ENCODE measurements at places on chromosomes 5 and 9.

DNA sequence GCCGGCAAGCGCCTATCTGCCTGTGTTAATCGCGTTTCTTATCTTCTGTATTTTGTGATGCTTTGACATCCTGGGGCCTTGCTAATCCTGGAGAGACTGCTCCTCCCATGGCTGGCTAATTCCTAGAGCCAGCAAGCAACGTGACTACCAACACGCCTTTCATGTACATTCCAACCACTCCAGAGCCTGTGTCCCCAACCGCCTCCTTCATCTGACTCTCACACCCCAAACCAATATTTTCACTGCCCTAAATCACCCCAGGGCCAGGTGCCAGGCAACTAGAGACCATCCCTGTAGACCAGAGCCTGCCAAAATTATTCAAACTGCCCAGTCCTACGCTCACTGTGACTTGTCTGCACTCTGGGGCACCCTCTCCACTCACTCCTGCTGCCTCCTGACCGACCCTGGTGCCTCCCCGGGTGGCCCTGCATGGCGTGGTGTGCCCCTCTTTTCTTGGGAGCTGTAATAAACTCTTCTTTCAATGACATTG lies 50.5 kb upstream of the COL5A1 start:
- DNase-seq, result no peak

GRCh38 chr9:35135988-35136387 lies 20.3 kb upstream of the ATOSB start:
- no peak for DNase-seq

- no peak for DNase-seq
These were observed 559 bp downstream of the ROR2 start for GRCh38 chr9:91949392-91949945.

DNA sequence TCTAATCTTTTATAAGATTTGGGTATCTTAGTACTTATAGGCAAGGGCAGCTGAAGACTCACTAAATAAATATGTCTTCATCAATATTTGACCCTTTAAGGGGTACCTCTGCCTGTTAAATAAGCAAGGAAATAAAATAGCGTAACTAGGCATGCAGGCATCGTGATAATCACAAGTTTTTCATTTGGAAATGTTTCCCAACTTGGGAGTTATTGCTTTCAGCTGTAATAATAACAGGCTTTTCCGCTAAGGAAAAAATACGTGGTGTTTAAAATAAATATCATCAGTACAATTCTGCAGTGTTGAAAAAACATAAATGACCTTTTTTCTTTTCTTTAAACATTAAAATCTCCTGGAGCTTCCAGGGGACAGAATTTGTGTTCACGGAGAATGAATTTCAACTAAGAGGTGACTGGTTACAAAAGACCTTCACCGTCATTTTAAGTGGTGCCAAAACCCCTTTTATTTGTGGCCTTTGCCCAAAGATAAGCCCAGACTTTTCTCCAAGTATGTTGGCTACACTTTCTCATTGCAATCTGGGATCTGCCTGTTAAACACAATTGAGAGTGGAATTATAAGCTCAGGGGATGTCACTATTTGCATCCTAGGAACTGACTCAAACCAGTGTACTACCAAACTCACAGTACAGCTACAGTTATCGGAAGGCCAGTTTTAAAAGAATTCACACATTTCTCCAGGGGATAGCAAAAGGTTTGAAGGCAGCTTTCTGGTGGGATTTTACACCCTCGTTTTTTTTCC lies 218.6 kb downstream of the FBXL7 start:
- no peak for DNase-seq

GRCh38 chr9:96062031-96062430 lies 186.5 kb downstream of the ERCC6L2 start:
- no peak for DNase-seq

GRCh38 chr5:76325326-76325725 lies 77.8 kb upstream of the IQGAP2 start:
- DNase-seq, result no peak

- no peak for DNase-seq
These were observed at the start of gene MAST4 for GRCh38 chr5:66595756-66596635. MAST4 (plus strand) TSS chr5:66596393; CDS start chr5:66596656, 263 bp downstream.

DNA sequence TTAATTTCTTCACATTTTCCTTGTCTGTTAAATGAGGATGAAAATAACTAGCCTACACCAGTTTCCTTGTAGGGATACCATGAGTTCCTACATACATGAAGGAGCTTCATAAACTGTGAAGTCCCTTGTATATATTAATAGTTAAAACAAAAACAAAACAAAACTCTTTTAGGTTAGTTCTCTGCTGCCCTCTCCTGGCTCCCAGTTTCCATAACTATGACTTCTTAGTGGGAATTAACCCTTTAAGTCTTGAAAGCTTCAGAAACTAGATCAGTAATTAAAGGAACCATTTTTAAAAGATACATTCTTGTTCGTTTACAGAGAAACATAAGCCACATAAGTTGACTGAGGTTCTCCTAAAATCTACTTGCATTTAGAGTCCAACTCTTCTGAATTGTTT lies 500.0 kb upstream of the C9orf72 start:
- DNase-seq, result no peak

DNA sequence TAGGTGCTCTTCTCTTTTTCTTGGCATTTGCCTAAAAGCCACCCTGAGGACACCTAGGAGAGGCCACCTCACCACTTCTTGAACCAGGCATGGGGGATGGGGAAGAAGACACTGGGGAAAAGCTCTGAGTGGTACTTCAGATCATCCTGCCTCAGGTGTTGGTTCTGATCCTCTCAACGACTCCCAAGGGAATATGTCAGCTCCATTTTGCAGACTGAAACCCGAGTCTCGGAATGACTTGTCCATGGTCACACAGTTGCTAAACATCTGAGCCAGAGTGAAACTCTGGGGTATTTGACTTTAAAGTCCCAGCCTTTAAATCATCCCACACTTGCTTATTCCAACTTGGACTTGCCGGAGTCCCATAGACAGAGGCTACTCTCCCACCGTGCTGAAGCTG lies 120.6 kb upstream of the GABRP start:
- DNase-seq, result no peak

- DNase-seq, result no peak
These were observed 10.4 kb upstream of the PPARGC1B start for GRCh38 chr5:149719666-149720065.

GRCh38 chr9:133788819-133789717 lies 50.9 kb upstream of the SARDH start:
- no peak for DNase-seq

- no peak for DNase-seq
These were observed 4.3 kb downstream of the CNOT8 start for GRCh38 chr5:154862766-154863165.

GRCh38 chr9:22036866-22037626 lies 27.9 kb upstream of the CDKN2B start:
- DNase-seq, result no peak

DNA sequence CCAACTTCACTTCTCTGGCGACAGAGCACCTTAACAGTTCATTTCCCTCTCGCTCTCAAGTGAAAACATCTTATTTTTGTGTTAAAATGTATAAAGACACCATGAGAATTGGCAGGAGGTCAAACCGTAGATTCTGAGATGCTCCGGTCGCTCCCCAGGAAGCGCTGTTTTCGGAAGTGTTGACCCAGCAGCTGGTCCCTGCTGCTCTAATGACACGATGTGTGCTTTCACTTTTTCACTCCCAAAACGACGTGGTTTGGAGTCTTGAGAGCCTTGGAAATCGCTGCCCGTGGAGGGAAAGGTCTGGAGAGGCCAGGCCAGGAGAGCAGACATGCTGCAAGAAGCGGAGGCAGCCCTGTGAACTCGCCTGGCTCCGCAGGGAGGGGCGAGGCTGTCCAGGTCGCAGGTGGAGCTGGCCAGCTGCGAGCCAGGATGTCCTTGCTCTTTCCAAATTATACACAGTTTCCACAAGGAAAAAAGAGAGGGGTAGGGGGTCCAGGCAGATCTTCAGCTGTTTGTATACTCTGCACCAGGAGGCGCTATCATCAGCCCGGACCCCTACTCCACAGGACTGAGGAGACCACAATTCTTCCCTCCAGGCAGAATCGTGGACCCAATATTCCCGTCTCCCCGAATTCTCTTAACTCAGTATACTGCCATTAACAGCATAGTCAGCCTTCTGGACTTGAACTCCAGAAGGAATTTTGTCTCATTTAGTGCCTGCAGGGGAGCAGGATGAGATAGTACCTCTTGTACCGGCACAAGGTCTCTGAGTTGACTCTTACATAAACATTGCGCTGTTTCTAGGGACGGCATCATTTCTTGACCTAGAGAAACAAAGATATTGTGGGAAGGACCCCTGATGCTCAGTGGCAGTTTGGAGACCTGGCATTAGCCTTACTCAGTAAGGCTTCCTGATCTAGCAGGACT lies 248.6 kb upstream of the ANKRD55 start:
- DNase-seq, result no peak

DNA sequence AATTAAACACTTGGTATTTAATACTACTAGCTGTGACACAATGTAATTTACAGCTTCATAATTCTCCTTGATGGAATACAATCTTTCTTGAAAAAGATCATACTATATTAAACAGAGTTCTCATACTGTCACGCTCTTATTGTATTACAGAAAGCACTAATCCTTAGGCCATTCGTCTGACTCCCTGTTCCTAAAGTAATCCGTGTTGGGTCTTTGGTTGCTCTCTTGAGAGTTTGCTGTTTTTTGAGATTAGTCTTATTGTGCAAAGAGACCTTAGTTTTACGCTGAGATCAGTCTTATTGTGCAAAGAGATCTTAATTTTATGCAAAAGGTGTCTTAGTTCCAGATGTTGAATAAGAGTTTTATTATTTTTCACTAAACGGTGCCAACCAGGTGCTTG lies 190.6 kb downstream of the ISL1 start:
- DNase-seq, result no peak

DNA sequence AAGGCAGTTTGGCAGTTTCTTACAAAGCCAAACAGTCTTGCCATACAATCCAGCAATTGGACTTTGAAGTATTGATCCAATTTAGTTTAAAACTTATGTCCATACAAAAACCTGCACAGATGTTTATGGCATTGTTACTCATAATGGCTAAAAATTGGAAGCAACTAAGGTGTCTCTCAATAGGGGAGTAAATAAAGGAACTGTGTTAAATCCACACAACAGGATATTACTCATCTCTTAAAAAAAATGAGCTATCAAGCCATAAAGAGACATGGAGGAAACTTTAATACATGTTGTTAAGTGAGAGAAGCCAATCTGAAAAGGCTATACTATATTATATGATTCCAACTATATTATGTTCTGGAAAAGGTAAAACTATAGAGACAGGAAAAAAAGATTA lies 313.6 kb upstream of the CD180 start:
- no peak for DNase-seq

GRCh38 chr5:99928490-99928889 lies 606.7 kb upstream of the FAM174A start:
- DNase-seq, result no peak

GRCh38 chr5:32143617-32144377 lies 30.3 kb downstream of the GOLPH3 start:
- no peak for DNase-seq

GRCh38 chr5:167952278-167952995 lies 339.0 kb upstream of the WWC1 start:
- DNase-seq, result no peak

GRCh38 chr5:66582499-66583165 lies 13.6 kb upstream of the MAST4 start:
- no peak for DNase-seq

- DNase-seq, result no peak
These were observed 16.7 kb downstream of the FAM193B start for GRCh38 chr5:177537389-177538361.

DNA sequence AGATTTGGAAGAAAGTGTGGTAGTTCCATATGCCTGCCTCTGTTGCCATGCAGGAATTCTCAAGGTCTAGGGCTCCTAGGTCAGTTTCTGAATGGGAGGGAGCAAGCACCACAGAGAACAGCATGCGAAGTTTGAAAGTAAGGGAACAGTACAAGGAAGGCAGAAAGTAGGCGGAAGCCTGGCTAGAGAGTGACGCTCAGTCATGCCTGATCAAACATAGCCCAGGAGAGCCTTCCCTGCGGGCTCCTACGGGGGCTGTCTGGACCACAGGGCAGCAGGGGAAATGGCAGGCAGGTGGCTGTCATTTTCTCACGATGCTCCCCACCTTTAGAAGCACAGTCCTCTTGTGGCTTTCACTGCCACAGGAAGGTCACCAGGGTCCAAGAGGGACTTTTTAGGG lies 12.8 kb upstream of the STC2 start:
- DNase-seq, result no peak

- no peak for DNase-seq
These were observed 5.3 kb upstream of the PRDM12 start for GRCh38 chr9:130658893-130659698.

- no peak for DNase-seq
These were observed 30.0 kb downstream of the XPA start for GRCh38 chr9:97666907-97667686.

GRCh38 chr5:169415371-169415770 lies 114.4 kb upstream of the SLIT3 start:
- no peak for DNase-seq

- no peak for DNase-seq
These were observed 20.7 kb downstream of the ZNF462 start for GRCh38 chr9:106883626-106884190.

- no peak for DNase-seq
These were observed 937.2 kb upstream of the TYRP1 start for GRCh38 chr9:11755951-11756350.

- DNase-seq, result no peak
These were observed 1246.0 kb upstream of the DMAC1 start for GRCh38 chr9:9045572-9045971.

DNA sequence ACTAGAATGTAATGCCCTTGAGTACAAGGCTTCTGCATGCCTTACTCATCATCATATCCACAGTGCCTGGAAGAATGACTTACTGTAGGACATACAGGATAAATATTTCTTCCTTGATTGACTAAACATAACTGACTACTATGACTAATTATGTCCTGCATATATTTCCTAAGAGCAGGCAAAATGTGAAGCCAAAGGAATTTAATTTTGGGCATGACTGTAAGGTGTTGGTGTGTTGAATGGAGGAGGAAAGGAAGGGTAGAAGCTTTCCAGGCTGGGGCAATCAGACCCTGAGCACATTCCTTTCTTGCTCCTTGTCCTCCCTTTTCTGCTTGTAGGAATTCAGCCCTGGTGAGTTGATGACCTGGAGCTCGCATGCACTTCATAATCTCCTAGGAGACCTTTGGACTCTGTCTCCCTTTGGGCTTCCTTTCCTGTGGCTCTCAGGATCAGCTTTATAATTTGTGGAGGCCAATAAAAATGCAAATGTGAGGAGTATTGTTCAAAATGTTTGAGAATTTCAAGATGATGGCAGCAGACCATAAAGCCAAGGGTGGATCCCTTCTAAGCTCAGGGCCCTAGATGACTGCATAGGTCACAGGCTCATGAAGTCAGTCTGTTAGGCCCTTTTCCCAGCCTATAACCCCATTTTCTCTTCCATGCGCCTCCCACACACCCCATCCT lies 174.0 kb downstream of the HMHB1 start:
- DNase-seq, result no peak
